ENCODE measurements at places on chromosomes 6 and 20.
A peak's percentile ranks its signal among the peaks of the same experiment; 100 is the strongest.

- DNase-seq: no peak
Observed at GRCh38 chr6:49329186-49329585, 133.9 kb downstream of the MMUT start.

- DNase-seq: no peak
Observed at GRCh38 chr20:57104651-57105204, 161.7 kb downstream of the BMP7 start.

GRCh38 chr6:13412639-13413465 lies 74.5 kb downstream of the GFOD1 start:
- no peak for DNase-seq

DNA sequence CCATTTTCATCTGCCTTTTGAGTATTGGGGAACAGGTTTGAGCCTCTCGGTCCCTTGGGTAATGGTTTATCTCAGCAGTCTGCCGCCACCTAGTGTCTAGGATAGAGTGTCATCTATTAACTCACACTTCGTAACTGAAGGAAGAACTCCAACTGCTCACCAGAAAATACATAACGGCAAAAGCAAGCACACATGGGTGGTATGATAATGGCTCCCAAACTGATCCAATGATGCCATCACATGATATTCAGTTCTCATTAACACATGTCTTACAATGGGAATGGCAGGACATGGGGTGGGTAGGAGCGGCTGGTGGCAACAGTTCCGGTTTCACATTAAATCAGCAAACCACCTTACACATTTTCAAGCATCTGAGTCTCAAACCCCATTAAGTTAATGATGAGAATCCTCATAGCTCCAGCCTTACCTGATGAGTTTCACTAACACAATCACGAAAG lies 110.7 kb upstream of the PHACTR1 start:
- peak; percentile 51 for DNase-seq

DNA sequence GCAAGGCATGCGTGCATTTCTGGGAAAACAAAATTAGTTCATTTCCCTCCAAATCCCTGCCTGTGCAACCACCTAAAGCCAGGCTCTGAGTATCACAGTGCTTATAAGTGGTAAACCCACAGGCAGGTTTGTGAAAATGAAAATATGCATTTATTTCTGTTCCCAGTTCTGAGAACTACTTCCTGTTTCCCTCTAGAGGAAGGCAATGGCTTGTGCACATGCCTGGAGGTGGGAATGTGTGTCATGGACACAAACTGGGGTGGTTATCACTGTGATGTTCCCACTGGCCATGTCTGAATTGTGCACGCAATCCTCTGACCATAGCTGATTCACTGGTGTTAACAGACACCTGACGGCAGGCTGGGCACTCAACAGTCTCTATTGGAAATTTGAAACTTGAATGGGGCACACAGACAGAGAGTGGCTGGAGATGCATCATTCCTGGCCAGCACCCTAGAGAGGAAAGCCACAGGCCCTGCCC lies 26.3 kb downstream of the FAM110A start:
- DNase-seq: no peak
